HEK293T (cell line): ENCODE measurements at places on chromosomes 12 and 14.

DNA sequence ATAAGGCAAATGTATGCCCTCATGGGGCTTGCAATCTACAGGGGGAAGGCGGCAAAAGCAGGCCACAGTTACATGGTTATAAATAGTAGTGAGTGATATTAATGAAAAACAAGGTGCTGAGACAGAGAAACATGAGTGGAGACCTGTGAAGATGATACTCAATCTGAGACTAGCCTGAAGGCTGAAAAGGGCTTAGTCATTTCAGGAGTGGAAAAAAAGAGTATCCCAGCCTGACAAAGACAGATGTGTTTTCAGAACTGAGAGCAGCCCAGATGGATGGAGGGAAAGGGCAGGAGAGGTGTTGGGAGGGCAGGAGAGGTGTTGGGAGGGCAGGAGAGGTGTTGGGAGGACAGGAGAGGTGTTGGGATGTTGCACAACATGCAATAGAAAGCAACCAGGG, 181.9 kb downstream of the C12orf42 start:
- DNase-seq = no peak

DNA sequence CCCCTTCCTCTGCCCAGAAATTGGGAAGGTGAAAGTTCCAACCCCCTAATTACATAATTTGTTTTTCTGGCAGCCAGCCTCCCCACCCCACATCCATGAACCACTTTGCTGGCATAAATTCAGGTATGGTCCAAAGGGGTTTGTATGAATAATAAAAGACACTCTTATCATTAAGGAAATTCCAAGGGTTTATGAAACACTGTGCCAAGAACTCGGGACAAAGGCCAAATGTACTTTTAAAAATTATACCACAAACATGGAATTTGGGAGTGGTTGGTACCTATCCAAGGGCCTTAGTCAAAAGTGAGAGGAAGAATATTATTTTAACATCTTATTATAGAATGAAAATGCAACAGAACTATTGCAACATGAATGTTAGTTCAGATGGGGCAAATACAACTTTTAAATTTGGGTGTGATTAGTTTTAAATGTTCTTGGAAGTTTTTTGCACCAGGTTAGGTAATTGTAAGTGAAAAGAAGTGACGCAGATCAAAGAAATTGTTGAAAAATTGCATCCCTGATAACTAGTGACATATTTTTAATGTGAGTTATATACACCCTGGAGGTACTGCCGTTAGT, 217.8 kb downstream of the TMEM117 start:
- no peak for DNase-seq

DNA sequence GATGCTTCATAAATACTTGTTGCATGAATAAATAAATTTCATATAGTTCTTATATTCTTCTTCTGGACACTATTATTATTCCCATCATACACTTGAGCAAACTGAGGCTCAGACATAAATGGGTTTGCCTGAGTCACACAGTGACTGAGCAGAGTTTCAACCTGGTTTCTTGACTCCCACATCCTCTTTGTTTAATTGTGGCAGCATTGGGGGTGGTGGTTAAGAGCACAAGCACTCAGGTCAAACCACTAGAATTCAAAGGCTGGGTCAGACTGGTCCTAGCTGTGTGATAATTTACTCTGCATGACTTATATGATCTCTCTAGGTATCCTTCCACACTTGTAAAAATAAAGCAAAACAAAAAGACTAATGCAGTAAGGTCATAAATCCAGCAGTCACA, 274.9 kb upstream of the SRRM4 start:
- DNase-seq = no peak

- DNase-seq = no peak
Observed at GRCh38 chr14:65072937-65073336, 29.4 kb downstream of the MAX start.

- DNase-seq = no peak
Observed at GRCh38 chr12:4287325-4288211, 14.0 kb downstream of the CCND2 start.

- no peak for DNase-seq
Observed at GRCh38 chr14:106837870-106838269, 1311.5 kb downstream of the TMEM121 start.

DNA sequence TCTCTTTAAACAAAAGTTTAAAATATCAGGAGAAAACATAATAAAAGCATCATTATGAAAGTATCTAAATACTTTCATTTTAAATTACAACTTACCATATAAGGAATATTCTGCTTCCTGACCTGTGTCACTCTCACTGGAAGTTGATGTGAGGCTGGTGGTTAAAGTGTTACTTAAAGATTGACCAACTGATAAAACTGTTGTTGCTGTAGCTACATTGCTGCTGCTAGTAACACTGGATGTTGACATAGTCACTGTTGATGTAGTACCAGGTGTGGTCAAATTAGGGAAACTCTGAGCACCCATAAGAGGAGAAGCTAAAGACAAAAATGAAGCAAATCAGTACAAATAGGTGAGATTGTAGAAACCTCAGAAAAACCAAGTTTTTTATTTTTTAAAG, 79.9 kb downstream of the HECTD1 start:
- DNase-seq = no peak

GRCh38 chr14:103521951-103522563, 573 bp downstream of the CKB start:
- DNase-seq = no peak

DNA sequence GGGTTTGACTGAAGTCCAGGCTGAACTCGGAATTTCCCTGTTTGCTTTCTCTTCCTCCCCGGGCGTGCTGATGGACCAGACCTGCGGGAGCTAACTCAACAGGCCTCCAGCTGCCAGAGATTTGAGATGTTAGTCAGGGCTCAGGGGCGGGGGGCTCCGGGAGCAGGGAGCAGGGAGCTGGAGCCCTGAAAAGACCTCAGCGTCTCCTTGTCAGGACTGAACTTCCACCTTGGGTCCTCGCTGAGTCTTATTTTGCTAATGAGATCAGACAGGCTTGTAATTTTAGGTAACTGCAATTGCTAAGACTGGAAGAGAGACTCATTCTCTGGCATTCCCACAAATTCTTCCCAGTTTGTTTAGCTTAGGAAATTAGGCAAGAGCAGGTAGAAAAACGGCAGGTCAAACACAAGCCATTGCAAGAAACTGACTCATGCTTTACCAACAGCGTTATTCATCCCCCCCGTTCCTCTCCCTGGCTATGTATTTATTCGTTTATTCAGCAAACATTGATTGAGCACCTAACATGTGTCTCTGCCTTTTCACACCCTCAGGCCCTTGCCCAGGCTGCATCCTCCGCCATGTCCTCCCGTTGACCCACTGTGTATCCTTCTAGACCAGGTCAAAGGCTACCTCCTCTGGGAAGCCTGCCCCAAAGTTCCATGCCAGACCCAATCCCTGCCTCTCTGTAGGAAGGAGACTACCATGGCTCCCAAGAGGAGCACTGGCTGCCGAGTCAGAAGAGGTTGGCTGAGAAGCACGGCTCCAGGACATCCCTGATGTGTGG, 80.4 kb upstream of the DIO3 start:
- DNase-seq = no peak

DNA sequence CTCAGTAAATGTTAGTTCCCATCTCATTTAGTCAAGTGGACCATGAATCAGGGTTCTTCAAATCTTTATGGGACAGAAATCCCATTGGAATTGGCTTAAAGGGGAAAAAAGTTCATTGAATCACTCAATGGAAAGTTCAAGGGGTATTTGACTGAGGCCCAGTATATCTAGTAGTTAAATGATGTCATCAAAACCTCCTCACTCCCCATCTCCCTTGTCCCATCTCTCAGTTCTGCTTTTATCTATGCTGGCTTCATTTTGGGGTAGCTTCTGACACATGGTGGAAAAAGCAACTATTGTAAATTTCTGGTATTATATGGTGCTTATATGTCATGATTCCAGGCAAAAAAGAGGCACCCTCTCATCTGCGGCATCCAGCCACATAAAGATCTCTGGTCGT, 51.9 kb downstream of the DAAM1 start:
- no peak for DNase-seq

DNA sequence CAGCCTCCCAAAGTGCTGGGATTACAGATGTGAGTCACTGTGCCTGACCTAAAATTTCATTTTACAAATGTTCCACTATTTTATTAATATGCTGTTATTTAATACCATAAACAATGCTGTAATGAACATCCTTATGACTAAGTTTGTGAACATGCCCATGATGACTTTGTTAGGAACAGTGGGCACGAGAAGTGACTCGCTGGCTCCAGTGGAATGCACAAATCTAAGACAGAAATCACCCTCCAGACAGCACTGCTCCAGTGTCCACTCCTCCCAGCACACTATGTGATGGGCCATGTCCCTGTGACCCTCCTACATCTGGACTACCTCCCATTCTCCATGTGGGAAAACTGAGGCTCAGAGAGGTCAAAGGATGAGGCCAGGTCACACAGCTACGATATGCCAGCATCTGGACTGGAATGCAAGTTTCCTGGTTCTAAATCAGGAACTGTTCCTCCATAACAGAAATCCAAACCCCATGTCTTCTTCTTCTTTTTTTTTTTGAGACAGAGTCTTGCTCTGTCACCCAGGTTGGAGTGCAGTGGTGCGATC, 57.9 kb downstream of the GPR68 start:
- DNase-seq = no peak

DNA sequence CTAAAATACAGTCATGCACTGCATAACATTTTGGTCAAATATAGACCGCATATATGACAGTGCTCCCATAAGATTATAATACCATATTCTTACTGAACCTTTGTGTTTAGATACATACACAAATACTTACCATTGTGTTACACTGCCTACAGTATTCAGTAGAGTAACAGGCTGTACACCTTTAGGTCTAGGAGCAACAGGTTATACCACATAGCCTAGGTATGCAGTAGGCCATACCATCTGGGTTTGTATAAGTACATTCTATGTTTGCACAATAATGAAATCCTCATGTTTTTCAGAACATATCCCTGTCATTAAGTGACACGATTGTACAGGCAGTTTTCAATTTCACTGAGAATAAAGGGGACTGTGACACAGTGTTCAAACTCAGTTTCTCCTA, 22.3 kb downstream of the KDM5A start:
- no peak for DNase-seq

GRCh38 chr14:32497248-32497647, 168.2 kb downstream of the AKAP6 start:
- no peak for DNase-seq

DNA sequence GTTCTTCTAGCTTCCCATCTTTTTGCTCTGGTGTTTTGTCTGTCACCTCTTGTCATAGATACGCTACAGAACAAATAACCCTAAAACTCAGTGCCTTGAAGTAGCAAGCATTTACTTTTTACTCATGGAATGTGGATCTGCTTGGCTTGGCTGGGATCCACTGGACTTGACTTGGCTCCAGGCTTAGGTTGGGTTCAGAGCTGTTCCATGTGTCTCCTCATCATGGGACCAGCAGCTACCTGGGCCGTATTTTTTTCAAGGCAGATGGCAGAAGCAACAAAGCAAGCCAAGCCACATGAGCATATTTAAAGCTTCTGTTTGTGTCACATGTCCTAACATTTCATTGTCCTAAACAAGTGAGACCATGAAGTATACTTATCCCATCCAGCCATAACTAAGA, 48.7 kb upstream of the ATF1 start:
- DNase-seq = no peak
